ENCODE measurements at places on chromosomes 4 and X.

DNA sequence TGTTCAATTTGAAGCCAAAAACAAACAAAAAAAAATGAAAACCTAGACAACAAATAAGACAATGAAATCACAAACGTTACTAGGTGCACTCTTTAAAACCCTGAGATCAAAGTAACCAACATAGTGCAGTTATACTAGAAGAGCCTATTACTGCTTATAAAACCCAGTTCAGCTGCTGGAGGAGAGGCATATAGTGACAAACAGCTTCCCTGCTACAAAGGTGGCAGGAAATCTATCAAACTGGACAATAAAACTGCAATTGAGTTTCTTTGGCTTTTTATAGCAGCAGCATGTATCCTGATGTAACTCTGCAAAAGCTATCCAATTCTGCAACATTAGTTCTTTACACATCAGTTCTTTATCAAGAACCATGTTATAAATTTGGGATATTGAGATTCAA, 155.6 kb downstream of the LRBA start:
- DNase-seq: no peak

DNA sequence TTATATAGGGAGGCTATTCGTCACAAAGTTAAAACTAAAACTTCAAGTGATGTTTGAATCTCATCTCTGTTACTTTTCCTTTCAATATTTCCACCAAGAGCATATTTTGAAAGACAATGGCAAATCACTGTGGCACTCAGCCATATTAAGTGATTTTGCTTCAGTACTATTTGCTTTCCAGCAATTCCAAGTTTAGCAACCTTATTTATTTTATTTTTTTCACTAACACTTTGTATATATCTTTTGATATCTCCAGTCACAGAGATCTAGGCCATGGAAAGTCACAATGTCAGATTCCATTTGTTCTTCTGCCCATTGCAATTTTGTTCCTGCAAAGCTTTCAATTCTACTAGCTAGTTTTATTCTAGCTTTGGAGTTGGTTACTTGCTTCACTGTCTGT, 1514.5 kb upstream of the ADGRL3 start:
- DNase-seq: no peak

GRCh38 chr4:60656171-60656570, 544.0 kb upstream of the ADGRL3 start:
- no peak for DNase-seq

DNA sequence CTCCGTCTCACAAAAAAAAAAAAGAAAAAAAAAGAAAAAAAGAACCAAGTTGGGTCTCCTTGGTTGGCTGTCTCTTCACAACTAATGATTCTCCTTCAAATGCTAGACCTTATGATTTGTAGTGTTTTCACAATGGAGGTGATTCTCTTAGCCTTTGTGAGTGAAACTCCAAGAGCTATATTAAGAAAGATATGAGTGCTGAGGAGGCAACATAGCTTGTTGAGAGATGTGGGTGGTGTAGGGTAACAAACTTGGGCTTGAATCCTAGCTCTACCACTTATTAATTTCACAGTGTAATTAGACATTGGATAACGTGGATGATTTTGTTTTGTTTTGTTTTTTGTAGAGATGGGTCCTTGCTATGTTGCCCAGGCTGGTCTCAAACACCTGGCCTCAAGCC, 10.4 kb upstream of the SEPTIN11 start:
- DNase-seq: no peak

DNA sequence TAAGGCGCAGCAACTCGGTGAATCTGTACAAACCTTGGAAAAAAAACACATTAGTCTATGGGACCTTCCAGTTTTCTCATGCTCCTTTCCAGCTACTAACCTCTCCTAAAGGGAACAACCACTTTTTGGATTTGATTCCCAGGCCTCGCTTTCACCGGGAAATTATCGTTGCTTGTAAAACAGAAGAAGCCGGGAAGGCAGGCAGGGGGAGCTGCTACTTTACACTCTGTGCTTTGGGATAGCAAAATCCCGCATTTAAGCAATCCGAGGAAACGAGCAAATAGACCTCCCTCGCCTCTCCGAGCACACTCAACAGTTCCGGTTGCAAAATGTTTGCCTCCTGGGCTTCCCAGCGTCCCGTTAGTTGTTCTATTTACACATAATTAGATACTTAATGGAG, 1.2 kb downstream of the CD38 start:
- peak; percentile 52 for DNase-seq

GRCh38 chr4:175125410-175126068, 207.4 kb downstream of the ADAM29 start:
- DNase-seq: no peak

DNA sequence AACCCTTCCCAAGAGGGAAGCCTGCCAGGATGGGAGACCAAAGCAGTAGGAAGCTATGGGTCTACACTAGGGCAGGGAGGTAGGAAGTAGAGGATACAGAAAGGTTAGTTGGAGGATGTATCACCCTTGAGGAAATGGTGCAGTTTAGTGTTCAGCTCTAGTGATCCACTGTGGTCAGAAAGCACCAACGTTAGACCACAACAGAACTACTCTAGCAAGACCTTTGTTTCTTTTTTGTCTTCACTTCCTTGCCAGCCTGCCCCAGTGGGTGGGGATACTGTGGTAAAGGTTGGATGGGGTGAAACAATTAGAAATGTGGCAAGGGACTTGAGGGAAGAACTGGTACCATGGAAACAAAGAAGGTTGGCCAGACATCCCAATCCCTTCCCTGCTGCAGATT, 83.3 kb downstream of the DDIT4L start:
- DNase-seq: no peak

DNA sequence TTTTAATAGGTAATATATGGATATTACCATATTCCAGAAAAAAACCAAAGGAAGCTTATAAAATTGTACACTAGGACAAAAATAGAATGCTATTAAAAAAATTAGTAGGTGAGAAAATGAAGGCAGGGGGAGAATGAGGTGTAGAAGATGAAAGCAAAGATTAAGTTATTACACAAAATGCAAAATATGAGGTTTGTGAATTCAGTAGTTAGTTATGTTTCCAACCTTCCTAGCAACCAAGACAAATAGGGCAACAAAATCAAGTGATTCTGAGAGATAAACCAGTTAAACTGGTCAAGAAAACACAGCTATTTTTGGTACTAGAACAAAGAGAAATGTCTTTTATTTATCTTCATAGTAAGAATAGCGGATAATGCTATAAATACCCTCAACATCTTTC, 300.0 kb upstream of the RASGEF1B start:
- no peak for DNase-seq

GRCh38 chrX:70247252-70247651, 12.8 kb downstream of the P2RY4 start:
- DNase-seq: no peak

GRCh38 chrX:48490661-48491060, 14.7 kb downstream of the FTSJ1 start:
- no peak for DNase-seq

- peak; percentile 2 for DNase-seq
Measured at GRCh38 chr4:22315628-22316027, 200.2 kb downstream of the ADGRA3 start.

- no peak for DNase-seq
Measured at GRCh38 chr4:168511780-168512489, 15.1 kb downstream of the PALLD start.

GRCh38 chrX:110338935-110339334, 19.7 kb upstream of the RTL9 start:
- DNase-seq: no peak

GRCh38 chr4:6534050-6534449, 40.9 kb upstream of the MAN2B2 start:
- DNase-seq: no peak

DNA sequence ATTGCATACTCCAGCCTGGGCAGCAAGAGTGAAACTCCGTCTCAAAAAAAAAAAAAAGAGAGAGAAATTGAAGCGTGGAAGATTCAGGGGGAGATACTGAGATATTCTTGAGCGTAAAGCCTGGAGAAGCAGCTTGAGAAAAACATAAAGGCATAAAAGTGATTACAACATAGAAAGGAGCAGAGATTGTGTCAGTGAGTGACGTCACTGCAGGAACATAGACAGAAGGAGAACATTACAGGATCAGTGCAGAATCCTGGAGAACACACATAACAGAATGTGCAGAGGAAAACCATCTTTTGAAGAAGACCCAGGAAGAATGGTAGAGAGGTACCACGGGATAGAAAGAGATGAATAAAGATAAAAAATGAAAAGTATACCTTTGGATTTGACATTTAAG, 147.0 kb downstream of the APBB2 start:
- DNase-seq: no peak

Data from HTR-8/SVneo (cell line).